ENCODE measurements at places on chromosomes 1 and 21.

DNA sequence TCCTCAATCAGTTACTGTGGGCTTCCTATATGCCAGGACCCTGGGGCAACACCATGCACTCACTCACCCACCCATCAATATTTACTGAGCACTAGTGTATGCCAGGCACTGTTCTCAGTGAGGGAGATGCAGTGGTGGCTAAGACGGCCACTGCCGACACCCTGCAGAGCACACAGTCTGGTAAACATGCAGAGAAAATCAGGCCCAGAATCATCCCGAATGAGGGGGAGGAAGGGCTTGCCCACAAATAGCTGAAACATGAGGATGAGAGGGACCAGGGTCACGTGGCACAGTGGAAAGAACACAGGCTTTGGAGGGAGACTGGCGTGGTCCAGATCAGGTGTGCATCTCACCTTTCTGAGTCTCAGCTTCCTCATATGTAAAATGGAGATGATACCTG, 89.2 kb upstream of the IGSF21 start:
- no peak for DNase-seq

DNA sequence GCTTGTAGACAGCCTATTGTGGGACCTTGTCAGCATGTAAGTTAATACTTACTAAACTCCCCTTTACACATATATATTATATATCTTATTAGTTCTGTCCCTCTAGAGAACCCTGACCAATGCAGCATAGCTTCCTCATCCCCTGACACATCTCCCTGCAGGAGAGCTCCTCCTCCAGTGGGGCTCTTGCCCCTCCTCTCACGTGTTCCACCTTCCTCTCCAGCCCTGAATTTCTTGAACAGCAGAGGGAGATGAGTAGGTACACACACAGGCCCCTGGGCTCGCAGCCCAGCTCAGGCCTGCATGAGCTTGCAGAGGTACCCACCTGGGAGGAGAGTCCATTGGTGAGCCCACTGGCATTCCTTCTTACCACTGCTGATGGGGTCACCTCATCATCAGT, 27.3 kb upstream of the GOLT1A start:
- DNase-seq, result no peak

- DNase-seq, result no peak
Measured at GRCh38 chr1:20731057-20731991, 1.2 kb downstream of the SH2D5 start.

DNA sequence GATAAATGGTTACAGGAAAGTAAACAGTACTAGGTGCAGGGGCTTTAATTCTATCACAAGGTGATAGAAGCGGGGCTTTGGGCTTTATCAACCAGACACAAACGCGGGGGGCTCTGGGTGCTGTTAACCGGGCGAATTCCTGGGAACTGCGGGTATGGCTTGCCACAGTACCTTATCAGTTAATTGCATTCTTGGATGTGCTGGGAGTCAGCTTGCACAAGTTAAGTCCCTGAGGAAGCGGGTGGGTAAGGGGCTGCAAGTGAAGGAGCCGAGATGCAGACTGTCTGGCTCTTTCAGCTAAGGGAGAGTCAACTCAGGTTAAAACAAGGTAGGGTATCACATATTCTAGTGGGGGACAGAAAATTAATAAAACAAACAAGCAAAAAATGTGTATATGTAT, 661 bp downstream of the GBP4 start:
- DNase-seq, result no peak

DNA sequence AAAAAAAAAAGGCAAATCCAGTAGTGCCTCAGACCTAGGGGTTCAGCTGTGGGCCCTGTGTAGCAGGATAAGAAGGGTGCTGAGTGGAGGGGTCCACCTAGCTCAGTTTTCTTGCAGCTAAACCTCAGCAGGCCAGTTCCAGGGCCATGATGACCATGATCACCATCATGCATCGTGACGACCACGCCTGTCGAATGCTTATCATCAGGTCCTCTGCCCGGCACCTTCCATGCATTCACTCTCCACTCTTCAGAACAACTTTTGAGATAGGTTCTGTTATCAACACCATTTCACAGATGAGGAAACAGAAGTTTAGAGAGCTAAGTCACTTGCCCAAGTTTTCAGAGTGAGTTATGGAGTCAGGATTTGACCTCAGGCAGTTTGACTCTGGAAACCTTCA, 54.9 kb downstream of the ACBD3 start:
- DNase-seq, result no peak

DNA sequence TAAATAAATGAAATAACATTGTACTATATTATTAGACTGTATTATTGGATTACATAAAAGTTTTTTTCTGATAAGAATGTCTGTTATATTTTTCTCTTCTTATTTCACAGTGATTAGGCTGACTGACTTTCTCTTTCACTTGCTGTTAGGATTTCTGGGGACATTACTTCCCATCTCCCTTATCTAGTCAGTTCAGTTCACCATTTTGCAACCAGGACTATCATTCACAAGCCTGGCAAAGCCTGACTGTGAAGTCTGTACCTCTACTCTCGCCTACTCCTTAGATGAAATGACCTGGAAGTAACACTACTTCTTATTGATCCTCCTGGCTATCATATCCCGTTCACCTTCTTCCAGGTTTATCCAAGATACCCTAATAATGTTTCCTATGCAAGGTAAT, 676.6 kb downstream of the USP25 start:
- no peak for DNase-seq

- no peak for DNase-seq
Measured at GRCh38 chr1:44806704-44807363, at the start of gene DYNLT4. TSS of gene DYNLT4 (minus strand) at chr1:44807351. CDS start at chr1:44806668, 683 bp downstream.

DNA sequence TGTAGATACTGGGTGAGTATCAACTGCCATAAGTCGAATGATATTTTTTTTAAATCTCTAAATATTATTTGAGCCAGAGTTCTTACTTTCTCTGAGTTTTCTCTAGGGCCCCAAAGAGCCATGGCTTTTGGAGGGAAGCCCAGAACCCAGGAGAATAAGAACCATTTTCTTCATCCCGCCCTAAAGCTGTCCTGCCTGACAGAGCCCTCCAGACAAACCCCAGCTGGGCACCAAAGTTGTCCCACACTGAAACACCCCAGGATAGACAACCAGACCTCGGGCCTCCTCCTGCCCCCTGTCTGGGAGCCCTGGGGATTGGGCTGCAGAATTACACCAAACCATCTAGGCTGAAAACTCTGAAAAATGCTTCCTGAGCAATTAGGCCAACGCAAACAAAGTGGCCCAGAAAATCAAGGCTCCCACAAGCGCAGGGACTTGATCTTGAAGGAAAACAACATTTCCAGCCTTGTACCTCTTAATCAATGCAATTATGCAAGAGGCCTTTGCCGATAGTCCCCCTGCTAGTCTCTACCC, 113.1 kb downstream of the RRAGC start:
- DNase-seq, result no peak

- DNase-seq, result no peak
Measured at GRCh38 chr1:15504436-15504835, 19.6 kb downstream of the CASP9 start.

- no peak for DNase-seq
Measured at GRCh38 chr1:33872275-33872674, 8.4 kb downstream of the HMGB4 start.

DNA sequence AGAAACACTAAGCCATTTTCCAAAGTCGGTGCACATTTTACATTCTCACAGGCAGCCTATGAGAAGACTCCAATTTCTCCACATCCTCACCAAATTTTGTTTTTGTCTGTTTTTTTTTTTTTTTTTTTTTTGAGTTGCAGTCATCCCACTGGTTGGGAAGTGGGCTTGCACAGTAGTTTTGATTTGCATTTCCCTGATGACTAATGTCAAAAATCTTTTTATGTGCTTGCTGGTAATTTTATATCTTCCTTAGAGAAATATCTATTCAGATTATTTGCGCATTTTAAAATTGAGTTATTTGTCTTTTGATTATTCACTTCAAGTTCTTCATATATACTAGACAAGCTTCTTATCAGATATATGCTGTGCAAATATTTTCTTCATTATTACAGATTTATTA, 141.5 kb downstream of the USH2A start:
- no peak for DNase-seq

- DNase-seq, result no peak
Measured at GRCh38 chr1:241992734-241993133, 6.2 kb downstream of the MAP1LC3C start.

- no peak for DNase-seq
Measured at GRCh38 chr1:153394391-153394790, 3.5 kb upstream of the S100A8 start.

DNA sequence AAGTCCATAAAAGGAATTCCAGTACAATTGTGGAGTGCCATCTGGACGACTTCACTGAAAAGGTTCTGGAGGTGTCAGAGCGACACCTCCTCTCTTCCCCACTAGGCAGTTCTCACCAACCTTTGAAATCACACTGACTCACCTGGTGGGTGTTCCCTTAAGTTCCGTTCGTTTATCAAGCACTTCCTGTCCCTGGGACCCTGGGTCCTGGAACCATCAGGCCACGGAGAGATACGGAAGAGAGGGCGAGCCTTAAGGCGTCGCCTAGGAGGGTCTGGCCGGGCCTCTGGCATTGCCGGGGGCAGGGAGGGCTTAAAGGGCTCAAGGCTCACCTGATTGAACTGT, 317 bp downstream of the SPAG17 start:
- DNase-seq, result no peak

DNA sequence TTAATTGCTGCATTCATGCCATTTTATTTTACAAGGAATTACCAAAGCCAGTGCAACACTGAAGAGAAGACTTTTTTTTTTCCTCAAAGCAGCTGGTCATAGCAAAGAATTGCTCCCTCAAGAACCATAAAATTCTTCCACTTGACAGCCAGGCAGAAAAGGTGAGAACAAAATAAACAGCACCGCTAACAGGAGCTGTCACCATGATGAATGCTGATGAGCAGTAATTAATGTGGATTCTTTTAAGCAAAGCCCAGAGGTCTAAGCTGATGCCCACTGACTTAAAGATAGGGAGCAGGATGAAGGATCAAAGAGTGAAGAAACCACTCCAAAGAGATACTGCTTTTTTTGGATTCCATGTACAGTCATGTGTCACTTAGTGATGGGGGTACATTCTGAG, 428.4 kb downstream of the BRINP3 start:
- no peak for DNase-seq

- no peak for DNase-seq
Measured at GRCh38 chr1:97632075-97632474, 288.8 kb downstream of the DPYD start.

DNA sequence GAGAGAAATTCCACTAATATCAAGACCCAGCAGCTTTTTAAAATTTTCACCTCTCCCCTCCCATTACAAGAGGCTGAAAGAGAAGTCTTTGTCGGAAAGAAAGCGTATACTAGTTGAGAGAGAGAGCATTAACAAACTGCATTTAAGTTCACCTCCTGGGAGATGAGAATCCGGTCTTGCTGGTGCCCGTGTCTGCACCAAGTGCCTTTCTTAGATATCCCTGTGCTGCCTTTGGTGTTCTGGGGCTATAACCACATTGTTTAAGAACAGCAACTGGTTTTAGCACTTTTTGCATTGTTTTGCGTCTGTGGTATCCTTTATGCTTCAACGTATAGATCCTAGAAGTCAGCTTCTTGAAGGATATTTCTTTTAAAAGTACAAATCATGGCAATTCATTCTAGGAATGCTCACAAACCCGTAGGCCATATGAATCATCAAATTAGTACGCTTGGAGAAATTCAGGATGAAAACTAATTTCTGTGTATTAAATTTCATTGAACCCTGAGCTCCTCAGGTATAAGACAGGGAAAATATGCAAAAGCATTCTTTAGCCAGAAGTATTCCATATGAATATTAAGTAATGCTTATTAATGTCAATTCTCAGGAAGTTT, 3.4 kb upstream of the RPE65 start:
- DNase-seq, result no peak

DNA sequence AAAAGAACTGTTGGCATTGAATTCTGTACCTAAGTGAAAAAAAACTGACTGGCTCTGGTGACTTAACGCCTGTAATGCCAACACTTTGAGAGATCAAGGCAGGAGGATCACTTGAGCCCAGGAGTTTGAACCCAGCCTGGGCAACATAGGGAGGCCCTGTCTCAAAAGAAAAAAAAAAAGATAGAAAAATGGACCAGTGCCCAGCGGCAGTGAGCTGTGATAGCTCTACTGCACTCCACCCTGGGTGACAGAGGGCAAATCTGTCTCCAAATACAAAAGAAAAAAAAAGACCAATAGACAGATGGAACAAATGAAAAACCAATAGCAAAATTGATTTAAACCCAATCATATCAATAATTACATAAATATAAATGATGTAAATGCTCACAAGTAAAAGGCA, 674 bp upstream of the AKR7A3 start:
- DNase-seq, result no peak

GRCh38 chr1:152015766-152016165, 21.0 kb downstream of the S100A11 start:
- no peak for DNase-seq

- DNase-seq, result no peak
Measured at GRCh38 chr1:228095938-228096337, 7.2 kb downstream of the C1orf35 start.

- no peak for DNase-seq
Measured at GRCh38 chr21:42341776-42342542, 8.8 kb downstream of the TFF2 start.

DNA sequence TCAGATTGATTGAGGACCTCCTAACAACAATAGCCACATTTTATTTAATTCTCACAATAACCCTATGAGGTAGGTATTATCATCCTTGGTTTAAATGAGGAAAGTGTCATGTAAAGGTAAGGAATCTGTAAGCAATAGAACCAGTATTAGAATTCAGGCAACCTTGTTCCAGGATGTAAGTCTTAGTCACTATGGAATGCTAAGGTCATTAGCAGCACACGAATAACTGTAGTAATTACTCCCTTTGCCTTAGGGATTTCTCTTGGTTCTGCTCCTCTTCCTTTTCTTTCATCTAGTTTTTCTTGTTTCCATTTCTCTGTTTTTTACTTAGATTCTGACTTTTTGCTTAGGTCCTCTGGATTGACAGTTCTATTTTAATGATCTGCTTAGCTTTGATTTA, 23.1 kb upstream of the ATP6V1G3 start:
- DNase-seq, result no peak

- DNase-seq, result no peak
Measured at GRCh38 chr1:25932321-25932720, 26.1 kb upstream of the STMN1 start.

DNA sequence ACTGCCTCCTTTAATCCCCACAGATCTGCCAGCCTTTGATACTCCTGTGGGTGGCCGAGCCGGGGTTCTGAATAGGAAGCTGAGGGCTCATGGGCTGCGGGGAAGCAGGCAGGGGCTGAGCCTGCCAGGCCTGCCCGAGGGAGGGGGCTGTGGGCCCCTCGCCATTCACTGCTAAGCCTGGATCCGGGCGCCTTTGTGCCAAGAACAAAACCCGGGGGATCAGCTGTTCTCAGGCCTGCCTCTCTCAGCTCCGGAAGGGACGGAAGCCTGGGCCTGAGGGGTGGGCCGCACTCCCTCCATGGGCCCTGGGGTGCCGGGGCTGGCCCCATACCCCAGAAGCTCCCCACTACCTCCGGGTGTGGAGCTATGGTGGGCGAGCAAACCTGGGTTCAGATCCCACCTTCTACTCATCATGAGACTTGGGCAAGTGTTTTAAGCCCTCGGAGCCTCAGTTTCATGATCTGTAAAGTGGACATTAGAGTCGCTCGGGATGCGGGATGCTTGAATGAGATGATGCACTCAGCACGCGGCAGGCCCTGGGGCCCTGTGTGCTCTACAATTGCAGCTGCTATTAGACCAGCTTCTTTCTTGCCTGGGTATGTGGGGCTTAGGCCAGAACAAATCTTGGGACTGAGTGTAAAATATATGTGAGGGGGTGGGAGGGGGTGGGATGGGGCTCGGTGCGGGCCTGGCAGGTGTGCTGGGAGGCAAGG, 19.2 kb upstream of the EPHA2 start:
- no peak for DNase-seq

- DNase-seq, result no peak
Measured at GRCh38 chr1:87028576-87028975, 114.1 kb downstream of the HS2ST1 start.

All from stimulated activated CD4-positive, alpha-beta T cell treated with anti-CD3 and anti-CD28 coated beads, Interleukin-15, amount 100 ng/mL, for 1 hour (primary cell).